ENCODE measurements at places on chromosomes 1 and 21.

DNA sequence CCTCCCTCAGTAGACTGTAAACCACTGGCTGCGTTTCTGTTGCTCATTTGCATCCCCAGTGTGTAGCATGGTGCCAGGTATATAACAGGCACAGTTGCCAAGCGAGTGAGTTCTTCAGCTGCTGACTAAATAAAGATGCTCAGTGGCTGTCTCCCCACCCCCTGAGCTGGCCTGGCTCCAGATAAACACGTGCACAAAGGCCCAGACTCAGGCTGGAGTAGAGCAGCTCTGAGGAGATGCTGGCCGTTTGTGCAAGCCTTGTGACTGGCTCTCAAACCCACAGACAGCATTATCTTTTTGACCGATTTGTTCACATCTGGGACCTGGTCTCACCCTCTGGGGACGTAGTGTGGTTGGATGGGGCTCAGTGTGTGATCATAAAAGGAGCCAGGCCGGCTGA is 7.1 kb downstream of the CHRNB2 start:
- no peak for DNase-seq

DNA sequence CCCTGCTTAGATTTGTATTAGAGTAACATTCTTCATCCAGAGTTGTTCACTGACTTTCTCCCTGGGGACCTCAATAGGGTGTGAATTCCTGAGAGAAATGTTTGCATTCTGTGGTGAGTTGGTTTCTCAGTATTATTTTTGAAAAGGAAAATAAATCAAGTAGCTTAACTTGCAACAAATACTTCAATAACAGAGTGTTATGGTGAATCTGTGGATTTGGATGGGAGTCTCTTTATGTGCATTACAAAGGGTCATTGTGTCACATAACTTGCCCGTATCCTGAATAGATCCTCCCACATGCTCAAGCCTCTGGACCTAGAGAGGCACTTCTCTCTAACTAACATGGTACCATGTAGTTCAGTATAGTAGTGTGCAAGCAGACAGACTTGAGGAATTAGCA is 68.4 kb upstream of the IPO9 start:
- no peak for DNase-seq

DNA sequence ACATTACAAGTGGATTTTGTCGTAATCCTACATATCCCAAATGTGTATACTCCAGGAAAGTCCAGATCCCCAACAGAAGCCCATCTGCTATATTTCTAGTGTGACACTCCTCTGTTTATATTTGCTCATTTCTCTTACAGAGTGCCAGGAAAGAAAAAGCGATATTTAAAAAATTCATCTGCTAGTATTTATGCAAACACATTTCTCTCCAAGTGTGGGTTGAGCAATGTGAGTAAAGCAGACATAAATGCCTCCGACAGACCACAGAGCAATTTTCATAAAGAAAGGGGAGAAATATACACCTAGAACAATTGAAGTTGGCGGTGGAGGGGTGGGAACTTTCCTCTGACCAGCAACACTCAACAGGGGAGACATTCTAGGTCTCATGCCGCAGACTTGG is 22.2 kb upstream of the RAP1A start:
- DNase-seq = no peak

- peak; percentile 95 for DNase-seq
Observed at GRCh38 chr1:108050911-108051629, 86.1 kb upstream of the VAV3 start.

DNA sequence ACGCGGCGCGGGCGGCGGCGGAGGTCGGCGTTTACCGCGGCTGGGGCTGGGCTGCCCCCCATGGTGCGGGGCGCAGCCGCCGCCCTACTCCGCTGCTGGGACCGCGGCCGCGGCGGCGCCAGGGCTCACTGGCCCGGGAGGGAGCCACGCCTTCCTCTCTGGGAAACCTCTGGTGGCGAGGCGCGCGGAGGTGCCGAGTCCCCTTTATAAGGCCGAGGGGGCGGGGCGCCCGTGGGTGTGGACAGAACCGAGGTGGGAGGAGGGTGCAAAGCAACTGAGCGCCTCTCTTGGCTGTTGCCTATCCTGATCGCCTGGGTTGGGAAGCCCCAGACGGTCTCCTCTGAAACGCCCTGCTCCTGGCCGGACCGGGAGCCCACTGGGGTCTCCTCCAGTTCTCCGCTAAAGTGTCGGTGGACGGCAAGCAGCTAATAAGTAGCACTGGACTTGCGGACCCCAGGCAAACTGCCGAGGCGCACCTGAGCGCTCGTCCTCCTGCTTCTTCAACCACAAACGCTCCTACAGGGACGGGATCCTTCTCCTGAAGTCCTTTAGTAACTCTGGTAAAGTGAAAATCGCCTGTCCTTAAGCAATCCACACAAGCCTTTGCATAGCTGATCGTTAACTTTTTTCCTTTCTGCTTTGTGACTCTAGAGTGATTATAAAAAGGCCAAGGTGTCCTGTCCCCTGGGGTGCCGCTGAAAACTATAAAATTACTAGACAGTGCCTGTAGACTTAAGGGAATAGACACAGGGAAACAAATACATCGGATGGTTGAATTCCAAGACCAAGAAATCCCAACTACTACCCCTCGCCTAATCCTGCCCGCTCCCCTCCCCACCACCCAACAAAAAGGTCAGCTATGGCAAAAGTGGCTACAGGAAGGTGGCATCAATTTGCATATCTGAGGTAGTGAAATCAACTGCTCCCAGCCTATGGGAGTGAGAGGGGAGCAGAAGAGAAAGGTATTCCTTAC is at the start of gene PTGER3:
Gene PTGER3 (minus strand): TSS at position 182 of the 973 bp plus-strand sequence. CDS start 239 bp downstream, outside the sequence.
- peak; percentile 26 for DNase-seq

- no peak for DNase-seq
Observed at GRCh38 chr1:14328685-14329084, 269.8 kb upstream of the KAZN start.

DNA sequence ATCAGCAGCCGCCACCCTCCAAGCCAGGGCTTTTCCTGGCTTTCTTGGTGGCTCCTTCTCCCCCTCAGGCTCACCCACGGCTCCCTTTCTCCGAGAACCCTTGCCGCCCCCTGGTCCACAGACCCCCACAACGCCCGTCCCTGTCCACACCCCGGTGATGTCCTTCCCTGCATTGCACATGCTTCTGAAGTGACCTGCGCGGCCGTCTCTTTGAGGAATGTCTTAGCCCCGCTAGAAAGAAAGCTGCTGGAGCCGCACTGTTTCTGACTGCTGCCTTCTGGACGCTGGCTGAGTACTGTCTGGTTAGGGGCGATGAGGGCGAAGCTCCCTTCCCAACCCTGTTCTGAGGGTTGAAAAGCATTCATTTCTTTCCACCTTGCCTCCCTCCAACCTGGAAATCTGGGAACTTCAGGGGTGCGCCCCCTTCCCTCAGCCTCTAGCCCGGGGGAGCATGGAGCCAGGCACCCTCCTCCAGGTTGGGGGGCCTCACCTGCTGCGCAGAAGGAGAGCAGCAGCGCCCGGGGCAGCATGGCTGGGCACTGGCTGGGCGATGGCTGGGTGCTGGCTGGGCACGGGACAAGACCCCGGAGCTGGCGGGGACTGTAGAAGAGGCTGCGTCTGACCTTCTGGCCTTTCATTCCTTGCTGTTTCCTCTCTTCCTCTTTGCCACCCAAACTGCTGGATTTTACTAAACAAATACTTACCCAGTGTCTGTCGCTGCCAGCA is at the start of gene CLEC20A:
Gene CLEC20A (minus strand): TSS at position 555 of the 726 bp plus-strand sequence. CDS start 25 bp downstream, at position 530.
- no peak for DNase-seq

GRCh38 chr1:241579434-241579833 is 47.3 kb downstream of the KMO start:
- no peak for DNase-seq

DNA sequence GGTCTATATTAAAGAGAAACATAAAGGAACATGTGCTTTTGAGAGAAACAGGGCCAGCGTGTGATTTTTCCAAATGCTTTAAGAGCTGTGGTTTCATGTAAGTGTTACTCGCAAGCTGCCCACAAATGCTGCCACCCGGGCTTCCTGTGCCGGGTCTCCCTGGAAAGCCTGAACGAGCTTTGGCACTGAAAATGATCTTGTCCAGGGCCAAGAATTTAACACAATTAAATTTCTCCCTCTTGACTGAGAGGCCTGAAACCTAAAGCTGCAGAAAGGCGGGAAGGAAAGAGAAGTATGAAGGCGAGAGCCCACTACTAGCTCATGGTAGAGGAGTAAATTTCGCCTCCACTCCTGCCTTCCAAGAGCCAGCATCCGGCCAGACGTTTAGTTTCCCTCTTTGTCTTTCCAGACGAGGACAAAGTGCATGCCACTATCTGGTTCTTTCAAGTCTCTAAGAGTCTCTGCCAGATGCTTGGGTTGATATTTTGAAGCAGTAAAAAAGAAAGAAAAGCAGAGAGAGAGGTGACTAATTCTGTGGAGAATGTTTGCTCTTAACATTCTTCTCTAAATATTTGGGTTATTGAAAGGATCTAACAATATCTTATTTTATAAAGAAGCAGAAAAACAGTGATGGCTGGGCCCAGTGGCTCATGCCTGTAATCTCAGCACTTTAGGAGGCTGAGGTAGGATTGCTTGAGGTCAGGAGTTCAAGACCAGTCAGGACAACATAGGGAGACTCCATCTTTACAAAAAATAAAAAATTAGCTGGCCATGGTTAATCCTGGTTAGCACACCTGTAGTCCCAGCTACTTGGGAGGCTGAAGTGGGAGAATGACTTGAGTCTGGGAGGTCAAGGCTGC is 100.0 kb upstream of the HNRNPU start:
- DNase-seq = peak; percentile 43

GRCh38 chr1:37553598-37553926 is 531 bp downstream of the SNIP1 start:
- no peak for DNase-seq

GRCh38 chr1:200535605-200536004 is 84.9 kb downstream of the KIF14 start:
- DNase-seq = peak; percentile 35

- no peak for DNase-seq
Observed at GRCh38 chr21:32021319-32021994, 148.6 kb downstream of the HUNK start.

DNA sequence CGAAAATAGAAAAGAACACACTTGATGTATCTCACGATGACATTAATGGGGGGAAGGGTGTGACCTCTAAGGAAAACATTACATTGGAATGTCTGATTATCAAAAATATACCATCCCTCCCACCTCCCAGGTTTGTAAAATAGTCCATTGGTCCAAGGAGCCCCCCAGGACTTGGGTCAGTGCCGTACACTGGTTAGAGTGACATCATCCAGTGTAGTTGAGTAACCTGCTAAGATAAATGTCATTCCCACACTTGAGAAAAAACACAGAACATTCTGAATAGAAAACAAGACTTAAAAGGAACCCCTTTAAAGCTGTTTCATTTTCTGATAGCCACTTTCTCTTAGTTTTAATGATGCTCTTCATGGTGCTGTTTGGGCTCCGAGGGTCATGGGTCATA is 15.2 kb downstream of the DDX20 start:
- DNase-seq = no peak

DNA sequence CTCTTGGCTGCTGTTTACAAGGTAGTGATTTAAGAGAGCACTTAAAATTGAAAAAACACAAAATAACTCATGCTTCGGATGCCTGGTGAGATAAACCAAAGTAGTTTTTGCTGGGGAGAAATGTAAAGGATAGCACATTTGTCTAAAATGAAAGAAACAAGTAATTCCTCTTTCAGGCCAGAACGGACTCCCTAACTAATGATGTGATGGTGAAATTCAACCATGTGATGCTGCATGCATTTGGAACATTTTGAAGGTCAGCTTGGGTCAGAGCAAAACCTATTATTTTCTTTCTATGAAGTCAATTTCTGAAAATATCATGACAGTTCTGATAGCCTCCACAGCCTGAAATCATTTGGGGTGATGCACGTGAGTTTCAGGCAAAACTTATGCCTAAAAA is 27.6 kb downstream of the NMNAT2 start:
- DNase-seq = no peak

DNA sequence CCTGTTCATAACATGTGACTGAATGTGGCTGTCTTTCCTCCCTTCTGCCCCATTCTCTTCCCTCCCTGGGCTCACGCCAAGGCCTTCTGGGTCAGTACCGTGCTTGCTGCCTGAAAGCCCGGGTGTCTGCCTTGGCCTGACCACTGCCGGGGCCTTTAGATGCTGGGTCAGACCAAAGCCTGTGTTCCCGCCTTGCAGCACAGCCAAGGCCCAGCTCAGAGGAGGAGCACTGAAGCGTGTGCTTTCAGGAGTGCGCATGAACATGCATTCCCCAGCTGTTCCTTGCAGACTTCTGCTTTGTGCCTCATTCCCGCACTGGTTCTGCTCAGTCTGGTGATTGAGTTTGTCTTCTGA is 27.0 kb upstream of the SARS1 start:
- DNase-seq = no peak

DNA sequence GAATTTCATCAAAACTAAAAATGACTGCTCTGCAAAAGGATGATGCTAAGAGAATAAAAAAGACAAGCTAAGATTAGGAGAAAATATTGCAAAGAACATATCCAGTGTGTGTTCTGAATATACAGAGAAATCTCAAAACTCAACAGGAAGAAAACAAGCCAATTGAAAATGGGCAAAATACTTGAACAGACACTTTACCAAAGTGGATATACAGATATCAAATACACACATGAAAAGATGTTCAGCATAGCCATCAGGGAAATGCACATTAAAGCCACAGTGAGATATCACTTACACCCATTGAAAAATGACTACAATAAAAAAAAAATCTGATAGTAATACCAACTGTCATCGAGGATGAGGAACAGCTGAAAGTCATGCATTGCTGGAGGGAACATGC is 21.3 kb downstream of the PRMT2 start:
- no peak for DNase-seq

GRCh38 chr1:93471284-93471683 is 23.4 kb downstream of the FNBP1L start:
- DNase-seq = no peak

- peak; percentile 27 for DNase-seq
Observed at GRCh38 chr1:35573198-35574124, at the start of gene TFAP2E. TSS of gene TFAP2E (plus strand) at chr1:35573314. CDS start at chr1:35573578, 264 bp downstream.

- no peak for DNase-seq
Observed at GRCh38 chr1:173175514-173176145, 31.5 kb downstream of the TNFSF4 start.

- DNase-seq = no peak
Observed at GRCh38 chr1:78387871-78388270, 102.9 kb upstream of the PTGFR start.

DNA sequence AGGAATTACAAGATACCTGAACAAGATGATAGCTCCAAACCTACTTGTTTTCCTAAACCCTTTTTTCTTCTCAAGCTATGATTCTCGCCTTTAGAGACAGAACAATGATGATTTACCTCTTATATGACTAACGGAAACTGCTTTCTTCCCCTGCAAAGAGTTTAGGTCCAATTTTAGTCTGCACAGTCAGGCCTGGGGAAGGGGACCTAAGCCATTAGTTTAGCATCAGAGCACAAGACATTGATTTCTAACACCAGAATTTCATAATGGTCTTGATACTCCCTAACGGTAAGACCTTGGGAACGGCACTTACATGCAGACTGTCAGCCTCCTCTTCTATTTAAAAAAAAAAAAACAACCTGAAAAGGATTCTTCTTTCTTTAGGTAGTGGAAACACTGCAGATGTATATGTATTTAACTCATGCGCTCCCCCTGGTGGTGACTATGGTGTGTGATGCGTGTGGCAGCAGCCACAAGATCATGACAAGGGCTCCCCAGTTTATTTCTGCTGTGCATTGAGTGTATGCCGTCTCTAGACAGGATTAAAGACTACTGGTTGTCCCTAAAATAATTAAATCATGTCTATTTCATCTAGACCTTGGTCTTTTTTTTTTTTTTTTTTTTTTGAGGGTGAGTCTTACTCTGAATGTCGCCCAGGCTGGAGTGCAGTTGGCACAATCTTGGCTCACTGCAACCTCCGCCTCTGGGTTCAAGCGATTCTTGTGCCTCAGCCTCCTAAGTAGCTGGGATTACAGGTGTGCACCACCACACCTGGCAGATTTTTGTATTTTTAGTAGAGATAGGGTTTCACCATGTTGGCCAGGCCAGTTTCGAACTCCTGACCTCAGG is 37.3 kb upstream of the TMEM222 start:
- peak; percentile 91 for DNase-seq

GRCh38 chr1:43367026-43367903 is 546 bp downstream of the ELOVL1 start:
- no peak for DNase-seq
